ENCODE measurements at places on chromosomes 12 and 14. TPM values are rescaled to one million over a fixed set of nuclear protein-coding genes. Genes with fewer than 3 reads are reported as not detected.

DNA sequence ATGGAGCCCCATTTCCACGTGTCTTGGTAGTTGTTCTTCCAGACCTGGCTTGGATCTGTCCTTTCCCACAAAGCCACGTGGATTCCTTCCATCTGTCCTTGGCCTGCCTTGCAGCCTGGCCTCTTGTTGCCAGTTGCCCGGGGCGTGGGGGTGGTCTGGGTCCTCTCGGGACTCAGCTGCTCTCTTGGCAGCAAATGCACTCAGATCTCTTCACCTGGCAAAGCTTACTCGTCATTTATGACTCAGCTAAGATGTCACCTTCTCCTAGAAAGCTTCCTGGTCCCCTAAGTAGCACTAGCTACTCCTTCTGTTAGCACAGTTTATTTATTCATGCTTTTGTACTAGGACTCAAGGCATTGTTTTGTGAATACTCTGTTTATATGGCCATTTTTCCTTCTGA is 13.6 kb downstream of the PLEKHG3 start:
- H3K27me3 ChIP-seq: no peaks in the 10 kb centered on the region
- H3K27ac ChIP-seq: no peak overlapping the region
- no peak overlapping the region for H3K4me3 ChIP-seq

The BLOC1S1 gene
- 115 TPM for total RNA-seq

GRCh38 chr14:89640141-89640540 is 223.1 kb upstream of the FOXN3 start:
- H3K36me3 ChIP-seq: no peaks in the 10 kb centered on the region
- no peaks in the 10 kb centered on the region for H3K4me1 ChIP-seq
- DNase-seq: no peak
- H3K27ac ChIP-seq: no peak overlapping the region
- no peaks in the 10 kb centered on the region for H3K27me3 ChIP-seq

The ATP2A2 gene
- total RNA-seq: 231 TPM

GRCh38 chr14:77228056-77228455 is 43.0 kb downstream of the NGB start:
- H3K36me3 ChIP-seq: no peaks in the 10 kb centered on the region
- H3K27me3 ChIP-seq: no peaks in the 10 kb centered on the region
- no peaks in the 10 kb centered on the region for H3K4me1 ChIP-seq
- no peak overlapping the region for H3K4me3 ChIP-seq

GRCh38 chr12:43742106-43742505 is 16.5 kb downstream of the PUS7L start:
- no peaks in the 10 kb centered on the region for H3K27me3 ChIP-seq
- peaks cover 2% of the 10 kb centered on the region for H3K36me3 ChIP-seq
- H3K4me1 ChIP-seq: no peaks in the 10 kb centered on the region
- no peak for DNase-seq
- no peak overlapping the region for H3K4me3 ChIP-seq

DNA sequence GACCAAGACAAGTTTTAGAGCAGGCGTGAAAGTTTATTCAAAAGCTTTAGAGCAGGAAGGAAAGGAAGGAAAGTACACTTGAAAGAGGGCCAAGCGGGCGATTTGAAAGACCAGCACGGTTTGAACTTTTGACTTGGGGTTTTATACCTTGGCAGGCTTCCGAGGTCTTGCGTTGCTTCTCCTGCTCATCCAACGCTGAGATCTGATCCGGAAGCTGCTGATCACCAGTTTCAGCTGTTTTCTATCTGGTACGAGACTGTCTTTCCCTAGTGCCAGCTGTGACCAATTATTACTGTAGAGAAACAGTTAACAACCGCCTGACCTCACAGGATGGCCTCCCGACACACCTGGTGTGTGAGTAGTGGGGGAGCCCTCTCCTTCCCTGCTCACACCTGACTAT is 20.6 kb upstream of the SNRPF start:
- H3K27ac ChIP-seq: no peak overlapping the region
- DNase-seq: no peak

GRCh38 chr14:92698393-92698792 is 50.0 kb downstream of the LGMN start:
- H3K4me3 ChIP-seq: no peak overlapping the region
- H3K27ac ChIP-seq: no peak overlapping the region
- DNase-seq: no peak
- no peaks in the 10 kb centered on the region for H3K27me3 ChIP-seq

- no peaks in the 10 kb centered on the region for H3K27me3 ChIP-seq
- no peak overlapping the region for H3K4me3 ChIP-seq
- no peak overlapping the region for H3K27ac ChIP-seq
Observed at GRCh38 chr14:77355811-77356210, 21.1 kb downstream of the TMED8 start.

The TMEM63C gene
- 0.26 TPM for total RNA-seq

DNA sequence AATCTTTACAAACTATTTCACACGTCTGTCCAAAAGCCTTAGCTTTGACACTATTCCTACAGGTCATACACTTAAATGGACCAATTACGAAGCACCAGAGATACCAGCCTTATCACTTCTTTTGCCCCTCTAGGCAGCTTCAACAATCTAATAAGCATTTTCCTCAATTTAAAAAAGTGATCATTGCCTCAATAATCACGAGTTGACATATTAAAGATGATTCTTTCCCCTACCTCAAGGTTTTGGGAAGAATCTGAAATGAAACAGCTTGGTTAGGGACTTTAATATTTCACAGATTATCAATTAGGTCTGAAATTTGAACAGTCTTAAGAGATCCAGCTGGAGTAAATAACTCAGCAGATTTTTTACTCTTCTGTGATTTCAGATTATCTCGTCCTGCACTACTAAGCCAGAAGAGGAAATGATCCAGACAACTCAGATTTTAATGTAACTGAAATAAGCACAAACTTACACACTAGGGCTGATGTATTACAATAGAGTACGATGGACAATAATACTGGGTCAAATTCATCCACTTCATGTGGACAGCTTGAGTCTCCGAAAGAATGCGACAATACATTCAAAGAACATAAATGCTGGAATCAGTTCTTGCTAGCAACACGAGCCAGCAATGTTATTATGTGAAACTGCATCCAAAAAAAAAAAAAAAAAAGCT is 15.9 kb downstream of the UBE2N start:
- peak overlapping the region; percentile 10 for H3K27ac ChIP-seq
- no peak overlapping the region for H3K4me3 ChIP-seq
- H3K36me3 ChIP-seq: no peaks in the 10 kb centered on the region
- H3K27me3 ChIP-seq: no peaks in the 10 kb centered on the region
- DNase-seq: no peak

- no peaks in the 10 kb centered on the region for H3K4me1 ChIP-seq
- no peaks in the 10 kb centered on the region for H3K36me3 ChIP-seq
- no peak overlapping the region for H3K27ac ChIP-seq
- no peak overlapping the region for H3K4me3 ChIP-seq
- no peaks in the 10 kb centered on the region for H3K27me3 ChIP-seq
Observed at GRCh38 chr12:131385313-131386166, 325.4 kb upstream of the SFSWAP start.

- no peaks in the 10 kb centered on the region for H3K27me3 ChIP-seq
- DNase-seq: no peak
- H3K4me1 ChIP-seq: no peaks in the 10 kb centered on the region
- no peak overlapping the region for H3K27ac ChIP-seq
- no peak overlapping the region for H3K4me3 ChIP-seq
Observed at GRCh38 chr12:96108321-96108720, 72.9 kb upstream of the LTA4H start.

The CATSPERB gene
- 12.9 TPM for total RNA-seq

DNA sequence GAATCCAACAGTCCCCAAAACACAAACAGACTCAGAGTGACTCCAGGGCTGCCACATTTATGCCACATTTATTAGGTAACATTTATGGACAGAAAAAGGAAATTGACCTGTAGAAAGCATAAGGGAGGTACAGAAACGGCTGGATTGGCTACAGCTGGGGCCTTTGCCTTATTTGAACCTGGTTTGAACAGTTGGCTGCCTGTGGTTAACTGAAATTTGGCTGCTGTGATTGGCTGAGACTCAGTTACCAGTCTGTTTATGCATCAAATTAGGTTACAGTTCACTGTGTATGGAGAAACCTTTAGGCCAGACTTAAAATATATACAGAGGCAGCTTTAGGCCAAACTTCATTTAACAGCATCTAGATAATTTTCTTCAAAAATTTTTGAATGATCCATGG is 27.8 kb upstream of the PCNX1 start:
- no peaks in the 10 kb centered on the region for H3K36me3 ChIP-seq
- DNase-seq: no peak
- H3K4me1 ChIP-seq: no peaks in the 10 kb centered on the region
- H3K27ac ChIP-seq: no peak overlapping the region
- H3K27me3 ChIP-seq: no peaks in the 10 kb centered on the region
- H3K4me3 ChIP-seq: no peak overlapping the region

GRCh38 chr12:120736404-120737331 is 11.0 kb downstream of the ACADS start:
- DNase-seq: peak; percentile 57
- H3K4me1 ChIP-seq: no peaks in the 10 kb centered on the region
- H3K27ac ChIP-seq: no peak overlapping the region
- H3K4me3 ChIP-seq: no peak overlapping the region
- no peaks in the 10 kb centered on the region for H3K36me3 ChIP-seq
